Left lung (tissue), 14 donors: ENCODE measurements at places on chromosomes 12 and 14. TPM values are rescaled to one million over a fixed set of nuclear protein-coding genes. Genes with fewer than 3 reads are reported as not detected.

The TEX52 gene
- total RNA-seq = not detected

DNA sequence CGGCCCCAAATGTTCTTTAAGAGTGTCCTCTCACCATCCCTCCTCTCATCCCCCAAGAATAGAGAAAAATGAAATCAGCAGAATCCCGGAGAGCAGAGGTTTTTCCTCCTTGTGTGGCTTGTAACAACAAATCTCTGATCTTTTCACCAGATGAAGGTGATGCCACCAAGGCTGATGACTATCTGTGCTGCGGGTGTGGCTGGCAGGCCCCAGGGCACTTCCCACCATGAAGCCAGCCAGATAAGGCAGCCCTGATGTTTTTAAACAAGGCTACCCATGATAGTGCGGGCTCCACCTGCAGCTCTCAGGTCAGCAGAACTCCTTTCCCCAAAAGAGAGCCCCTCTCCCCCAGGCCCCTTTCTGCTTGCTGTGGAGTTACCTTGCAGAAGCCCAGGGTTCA, 58.0 kb upstream of the PARP11 start:
- H3K4me1 ChIP-seq = no peaks in the 10 kb centered on the region
- DNase-seq = no peak
- no peak overlapping the region for H3K27ac ChIP-seq

GRCh38 chr12:81542065-81543010, 216.8 kb downstream of the PPFIA2 start:
- DNase-seq = no peak
- no peaks in the 10 kb centered on the region for H3K27me3 ChIP-seq
- H3K36me3 ChIP-seq = no peaks in the 10 kb centered on the region
- peak overlapping the region; percentile 5 for H3K27ac ChIP-seq
- no peaks in the 10 kb centered on the region for H3K4me1 ChIP-seq
- no peak overlapping the region for H3K4me3 ChIP-seq

The ZNF140 gene
- 14.4 TPM for total RNA-seq

The AGAP2 gene
- 1.9 TPM for total RNA-seq

The MORN3 gene
- total RNA-seq = 1.0 TPM

DNA sequence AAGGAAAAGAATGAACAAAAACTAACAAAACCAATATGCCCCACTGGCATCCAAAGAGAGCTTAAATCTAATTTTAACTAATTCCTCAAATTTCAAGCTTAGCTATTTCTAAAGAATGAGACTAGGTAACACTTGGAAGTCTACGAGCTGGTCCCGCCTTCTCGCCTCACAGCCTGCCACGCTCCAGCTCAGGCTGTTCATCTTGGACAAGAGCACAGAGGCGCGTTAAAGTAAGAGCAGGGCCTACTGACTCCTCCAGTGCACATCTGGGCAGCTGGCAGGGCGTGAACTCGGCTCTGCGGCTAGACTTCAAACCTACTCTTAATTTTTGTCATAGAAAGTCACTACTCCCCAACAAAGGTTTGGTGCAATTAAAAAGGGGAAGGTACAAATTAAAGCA, 64.6 kb downstream of the DICER1 start:
- no peak for DNase-seq
- no peak overlapping the region for H3K4me3 ChIP-seq
- no peak overlapping the region for H3K27ac ChIP-seq
- peaks cover 90% of the 10 kb centered on the region for H3K36me3 ChIP-seq

The CIPC gene
- 18.6 TPM for total RNA-seq

DNA sequence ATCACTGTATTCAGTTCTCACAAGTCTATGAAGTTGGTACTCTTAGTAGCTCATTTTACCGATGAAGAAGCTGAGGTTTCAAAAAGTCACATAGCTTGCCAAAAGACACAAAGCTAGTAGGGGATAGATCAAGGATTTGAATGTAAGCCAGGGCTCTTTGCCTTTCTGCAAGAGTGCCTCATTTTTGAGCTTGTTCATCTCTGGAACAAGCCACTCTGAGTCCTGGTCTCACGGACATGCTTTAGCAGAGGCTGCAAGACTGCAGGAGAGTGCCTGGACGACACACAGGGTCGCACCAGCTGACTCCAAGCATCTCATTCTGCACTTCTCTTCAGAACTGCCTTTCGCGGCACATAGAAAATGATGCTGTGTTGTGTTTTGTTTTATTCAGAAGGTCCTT, 3.7 kb downstream of the NUAK1 start:
- H3K36me3 ChIP-seq = no peaks in the 10 kb centered on the region
- DNase-seq = no peak
- H3K27ac ChIP-seq = no peak overlapping the region
- H3K4me1 ChIP-seq = peaks cover 14% of the 10 kb centered on the region
- peaks cover 9% of the 10 kb centered on the region for H3K27me3 ChIP-seq
- peak overlapping the region; percentile 3 for H3K4me3 ChIP-seq
